Stimulated activated CD8-positive, alpha-beta memory T cell treated with anti-CD3 and anti-CD28 coated beads, Interleukin-4, amount 100 ng/mL, for 48 hours (primary cell): ENCODE measurements at places on chromosomes 6 and 20.

GRCh38 chr20:10883166-10883565, 209.4 kb upstream of the JAG1 start:
- no peak for DNase-seq

- DNase-seq, result no peak
These were observed 471.7 kb downstream of the CBLN4 start for GRCh38 chr20:55533632-55534031.

GRCh38 chr6:168120390-168121302, 41.6 kb upstream of the FRMD1 start:
- DNase-seq, result peak; percentile 51

DNA sequence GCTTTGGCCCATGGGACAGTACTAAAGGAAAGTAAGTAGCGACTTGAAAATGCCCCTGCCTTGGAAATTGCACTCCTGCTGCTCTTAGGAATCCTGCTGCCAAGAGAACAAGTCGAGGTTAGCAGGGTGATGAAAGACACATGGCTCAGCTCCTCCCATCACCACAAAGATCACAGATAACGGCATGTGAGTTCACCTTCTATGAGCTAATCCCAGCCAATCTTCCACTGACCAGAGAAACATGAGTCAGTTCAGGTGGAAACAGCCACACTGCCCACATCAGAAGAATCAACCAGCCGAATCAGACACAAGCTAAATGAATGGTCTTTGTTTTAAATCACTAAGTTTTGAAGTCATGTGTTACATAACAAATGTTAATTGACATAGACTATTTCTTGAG, 106.3 kb downstream of the PRKN start:
- peak; percentile 28 for DNase-seq

- DNase-seq, result no peak
These were observed 8.8 kb downstream of the RANBP9 start for GRCh38 chr6:13702809-13703302.

DNA sequence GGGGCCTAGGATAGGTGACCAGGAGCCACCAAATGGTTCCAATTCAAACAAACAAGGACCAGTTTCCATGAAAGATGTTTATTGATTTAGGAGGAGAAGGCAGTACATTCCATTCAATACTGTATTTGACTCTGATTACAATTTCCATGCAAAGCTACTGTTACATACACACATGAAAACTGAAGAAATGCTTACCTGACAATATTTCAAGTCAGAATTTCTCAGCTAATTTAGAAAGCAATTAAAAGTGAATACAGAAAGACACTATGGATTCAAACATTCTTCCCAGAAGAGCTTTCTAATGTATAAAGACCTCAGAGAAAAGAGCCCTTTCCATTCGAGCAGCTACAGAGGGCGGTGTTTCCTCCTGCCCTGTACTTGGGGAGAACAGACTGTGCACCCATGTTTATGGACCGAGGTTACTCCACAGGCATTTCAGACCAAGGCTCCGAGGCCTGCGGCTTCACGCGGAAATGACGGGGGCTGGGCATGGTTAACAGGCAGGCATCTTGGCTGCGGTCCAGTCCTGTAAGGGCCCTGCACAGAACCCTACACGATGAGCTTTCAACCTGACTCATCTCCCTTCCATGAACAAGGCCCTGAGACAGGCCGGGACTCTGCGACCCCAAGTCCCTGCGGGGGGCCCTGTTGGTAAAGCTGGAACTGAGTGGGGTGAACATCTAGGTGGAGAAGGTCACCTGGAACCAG, 25.7 kb upstream of the TCFL5 start:
- peak; percentile 58 for DNase-seq

GRCh38 chr20:46164254-46164653, 46.1 kb downstream of the CD40 start:
- DNase-seq, result no peak

DNA sequence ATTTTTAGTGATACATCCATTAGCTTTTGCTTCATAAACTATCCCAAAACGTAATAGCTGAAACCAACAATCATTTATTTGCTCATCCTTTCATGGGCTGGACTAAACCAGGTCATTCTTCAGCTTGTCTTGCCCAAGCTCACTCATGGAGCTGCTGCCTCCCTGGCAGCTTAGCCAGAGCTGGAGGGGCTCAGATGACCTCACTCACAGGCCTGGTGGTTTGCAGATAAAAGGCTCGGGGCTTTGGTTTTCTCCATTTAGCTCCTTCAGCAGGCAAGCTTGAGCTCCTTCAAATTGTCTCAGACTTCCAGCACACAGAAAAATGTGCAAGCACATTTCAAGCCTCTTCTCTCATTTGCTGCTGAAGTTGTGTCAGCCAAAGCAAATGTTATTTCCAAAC, 139.1 kb downstream of the BTBD3 start:
- no peak for DNase-seq

- no peak for DNase-seq
These were observed 460.9 kb upstream of the SULF2 start for GRCh38 chr20:48246061-48246790.

DNA sequence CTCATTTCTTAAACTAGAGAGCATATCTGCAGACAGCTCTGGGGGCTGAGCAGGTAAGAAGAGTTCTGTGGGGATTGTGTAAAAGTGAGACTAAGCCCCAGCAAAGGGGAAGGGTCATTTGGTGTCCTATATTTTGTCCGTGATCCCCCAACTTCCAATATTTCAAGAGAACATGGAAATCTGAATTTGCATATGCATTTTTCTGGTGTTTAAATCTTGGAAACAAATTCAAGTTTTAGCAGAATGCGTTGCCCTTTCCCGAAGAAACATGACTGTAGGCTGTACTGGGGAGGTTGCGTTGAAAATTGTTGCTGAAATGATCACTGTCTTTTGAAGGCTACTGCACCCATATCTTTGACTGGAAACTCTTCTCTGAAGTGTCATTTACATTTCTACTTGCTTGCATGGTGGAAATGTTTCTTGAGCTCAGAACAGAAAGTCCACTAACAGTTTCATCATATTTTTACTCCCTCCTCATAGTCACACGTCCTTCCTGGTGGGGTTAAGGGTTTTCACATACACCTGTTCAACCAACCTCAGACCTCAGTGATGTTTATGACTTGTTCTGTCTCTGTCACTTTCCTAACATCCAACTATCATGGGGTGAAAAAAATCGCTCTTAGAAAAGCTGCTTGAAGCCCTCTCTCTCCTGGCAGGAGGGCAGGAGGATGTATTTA, 140.3 kb downstream of the BCAS1 start:
- no peak for DNase-seq

GRCh38 chr20:47315339-47316056, 41.0 kb downstream of the ZMYND8 start:
- DNase-seq, result no peak

- DNase-seq, result no peak
These were observed 315.1 kb downstream of the THBS2 start for GRCh38 chr6:168938546-168938945.

DNA sequence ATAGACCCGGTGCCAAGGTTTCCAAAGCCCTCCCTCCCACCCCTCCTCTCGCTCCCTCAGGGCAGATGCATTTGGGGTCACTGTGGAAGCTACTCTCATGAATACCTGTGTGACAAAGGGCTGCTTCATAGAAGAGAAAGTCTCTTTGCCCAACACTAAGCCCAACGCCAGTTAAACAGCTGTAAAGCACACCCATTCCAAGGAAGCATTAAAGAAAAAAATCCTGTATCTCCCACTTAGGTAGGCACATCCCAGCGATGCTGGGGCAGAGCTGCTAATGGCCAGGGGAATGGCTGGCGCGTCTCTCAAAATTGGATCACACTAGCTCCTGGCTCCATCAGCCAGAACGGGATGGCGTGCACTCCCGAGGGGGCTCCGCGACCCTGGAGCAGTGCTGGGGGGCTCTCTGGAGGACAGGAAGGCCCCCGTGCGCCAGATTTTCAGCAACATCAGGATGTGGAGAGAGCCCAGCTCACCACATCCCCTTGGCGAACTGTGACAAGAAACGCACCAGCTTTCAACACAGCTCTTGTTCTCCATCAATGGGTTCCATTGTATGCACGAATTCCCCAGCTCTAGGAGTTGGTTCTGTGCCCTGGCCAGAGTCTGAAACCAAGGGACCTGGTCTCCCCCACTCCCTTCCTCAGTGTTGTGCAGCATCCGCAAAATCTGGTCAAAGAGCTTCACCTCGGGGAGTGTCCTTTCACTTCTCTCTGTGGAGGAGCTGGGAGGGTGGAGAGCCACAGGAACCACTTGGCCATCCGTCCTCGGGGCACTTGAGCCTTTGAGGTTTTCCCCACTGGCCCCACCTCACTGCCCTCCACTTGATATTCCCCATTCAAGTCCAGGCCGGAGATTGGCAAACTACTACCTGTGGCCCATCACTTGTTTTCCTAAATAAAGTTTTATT, 74.1 kb downstream of the TFAP2C start:
- no peak for DNase-seq

DNA sequence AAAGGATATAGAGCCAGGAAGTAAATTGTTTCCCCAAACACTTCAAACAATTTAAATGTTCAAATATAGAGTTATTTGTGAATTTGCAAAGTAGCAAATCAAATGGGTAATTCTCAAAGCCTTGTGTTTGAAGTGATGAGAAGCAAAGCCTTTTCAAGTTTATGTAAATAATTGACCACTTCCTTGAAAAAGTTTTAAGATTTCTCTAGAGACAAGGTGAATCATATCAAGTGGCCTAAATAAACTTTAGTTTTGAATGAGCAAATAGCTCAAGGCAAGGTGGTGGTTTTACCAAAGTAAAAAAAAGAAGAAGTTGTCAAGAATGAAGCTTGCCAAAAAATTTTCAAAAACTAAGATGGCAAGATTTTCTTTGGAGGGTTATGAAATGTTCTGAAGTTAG, 42.6 kb upstream of the IFNGR1 start:
- DNase-seq, result no peak

DNA sequence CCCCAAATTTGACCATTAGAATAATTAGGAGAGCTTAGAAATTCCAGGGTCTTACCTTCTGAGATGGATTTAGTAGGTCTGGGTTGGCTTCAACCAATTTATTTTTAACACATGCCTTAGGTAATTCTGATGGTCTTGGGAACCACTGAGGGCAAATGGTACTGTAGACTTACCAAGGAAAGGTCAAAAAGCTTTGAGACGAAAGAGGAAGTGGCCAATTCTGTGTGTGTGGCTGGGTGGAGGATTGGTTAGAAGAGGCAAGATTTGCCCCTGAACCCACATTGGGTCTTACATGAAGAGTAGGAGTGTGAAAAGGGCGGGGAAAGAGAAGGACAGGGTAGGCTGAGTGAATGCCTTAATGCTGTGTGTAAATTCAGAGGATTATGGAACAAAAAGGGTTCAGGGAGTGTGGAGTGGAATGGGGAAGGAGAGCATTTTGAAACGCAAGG, 2.7 kb downstream of the ITCH start:
- peak; percentile 40 for DNase-seq

DNA sequence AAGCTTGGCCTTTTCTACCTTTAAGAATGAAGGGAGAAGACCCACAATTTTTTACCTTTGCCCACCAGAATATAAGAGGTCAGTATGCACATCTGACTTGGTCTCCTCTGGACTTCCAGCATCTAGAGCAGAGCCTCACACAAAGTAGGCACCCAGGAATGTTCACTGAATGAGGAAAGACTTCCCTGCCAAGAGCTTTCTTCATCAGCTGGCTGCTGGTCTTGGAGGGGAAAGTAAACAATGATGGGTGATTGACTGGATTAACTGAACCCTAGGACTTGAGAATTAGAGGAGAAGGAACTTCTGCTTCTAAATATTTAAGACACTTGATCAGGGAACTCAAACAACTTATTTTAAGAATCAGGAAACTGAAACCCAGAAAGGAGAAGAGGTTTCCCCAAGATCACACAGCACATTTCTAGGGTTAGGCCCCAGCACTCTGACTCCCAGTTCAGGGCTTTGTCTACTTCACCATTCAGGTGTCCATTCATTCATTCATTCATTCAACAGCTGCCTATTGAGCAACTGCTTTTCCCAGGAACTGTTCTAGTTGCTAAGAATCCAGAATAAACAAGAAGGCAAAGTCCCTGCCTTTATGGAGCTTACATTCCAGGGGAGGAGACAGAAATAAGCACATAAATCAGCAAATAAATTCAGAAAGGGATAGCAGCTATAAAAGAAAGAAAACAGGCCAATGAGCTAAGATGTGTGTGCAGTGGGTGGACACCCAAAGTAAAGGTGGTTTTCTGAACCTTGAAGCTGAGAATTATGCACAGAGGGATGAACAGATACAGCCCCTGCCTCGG, 216.9 kb upstream of the LRFN2 start:
- no peak for DNase-seq

GRCh38 chr6:26525838-26526237, 12.3 kb upstream of the HMGN4 start:
- DNase-seq, result no peak

DNA sequence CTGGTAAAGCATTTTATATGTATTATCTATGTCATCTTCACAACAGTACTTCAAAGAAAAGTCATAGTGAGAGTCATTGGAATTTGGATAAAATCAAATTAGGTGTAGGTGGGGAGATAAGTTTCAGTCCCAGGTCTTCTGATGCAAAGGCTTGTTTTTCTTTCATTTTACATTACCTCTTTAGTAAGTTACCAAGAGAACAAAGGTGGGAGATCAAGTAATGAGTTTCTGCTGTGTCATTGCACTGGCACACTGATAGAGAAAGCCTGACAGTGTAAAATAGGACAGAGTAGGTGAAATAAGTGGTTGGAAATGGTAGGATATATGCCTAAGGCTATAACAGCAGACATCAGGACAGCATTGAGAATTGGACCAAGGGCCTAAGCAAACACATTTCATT, 250.4 kb downstream of the NKAIN2 start:
- no peak for DNase-seq

DNA sequence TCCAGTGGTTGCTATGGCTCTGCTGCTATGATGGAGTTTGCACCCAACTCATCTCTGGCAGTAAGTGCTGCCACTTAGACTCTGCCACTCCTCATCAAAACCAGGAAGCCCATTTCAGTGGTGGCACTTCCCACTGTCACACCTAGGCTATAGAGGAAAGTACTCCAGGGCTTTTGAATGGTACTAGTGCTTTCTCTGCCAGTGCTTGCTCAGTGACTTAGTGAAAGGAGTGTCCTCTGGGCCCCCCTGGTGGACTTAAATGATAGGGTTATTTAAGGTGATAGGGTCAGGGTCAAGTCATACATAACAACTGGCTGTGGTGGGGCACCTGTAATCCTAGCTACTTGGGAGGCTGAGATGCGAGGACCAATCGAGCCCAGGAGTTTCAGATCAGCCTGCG, 22.8 kb downstream of the FITM2 start:
- DNase-seq, result no peak

GRCh38 chr6:129736105-129736504, 26.1 kb upstream of the ARHGAP18 start:
- no peak for DNase-seq

GRCh38 chr6:116210750-116211425, 43.0 kb downstream of the TSPYL4 start:
- no peak for DNase-seq

DNA sequence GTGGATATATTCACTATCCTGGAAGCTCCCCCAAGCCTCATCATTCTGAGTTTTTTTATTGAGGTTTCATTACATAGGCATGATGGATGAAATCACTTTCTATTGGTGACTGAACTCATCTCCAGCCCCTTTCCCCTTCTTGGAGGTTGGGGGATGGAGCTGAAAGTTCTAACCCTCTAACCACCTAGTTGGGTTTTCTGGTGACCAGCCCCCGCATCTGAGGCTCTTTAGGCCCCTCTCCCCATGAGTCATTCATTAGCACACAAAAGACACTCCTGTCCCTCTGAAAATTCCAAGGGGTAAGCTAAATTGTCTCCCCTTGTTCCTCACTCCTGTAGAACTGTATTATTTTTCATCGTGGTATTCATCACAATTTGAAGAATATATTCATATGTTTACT, 33.3 kb downstream of the GFRA4 start:
- no peak for DNase-seq

- peak; percentile 44 for DNase-seq
These were observed 34.5 kb upstream of the MPC1 start for GRCh38 chr6:166417285-166417691.
